Transverse colon (tissue), 4 donors: ENCODE measurements at places on chromosomes 11 and 22. TPM values are rescaled to one million over a fixed set of nuclear protein-coding genes. Genes with fewer than 3 reads are reported as not detected.

The CSF2RB gene
- total RNA-seq: 9.2 TPM

The NXPE4 gene
- 184 TPM for total RNA-seq

The CTR9 gene
- total RNA-seq: 21.3 TPM

The OOSP4A gene
- total RNA-seq: not detected

The MAPK8IP1 gene
- 1.9 TPM for total RNA-seq

The RASGRP2 gene
- 12.1 TPM for total RNA-seq

The OR52I2 gene
- total RNA-seq: not detected

The E2F8 gene
- total RNA-seq: 1.2 TPM

The OR51I1 gene
- not detected for total RNA-seq

The VPREB3 gene
- total RNA-seq: not detected

The SULT4A1 gene
- total RNA-seq: not detected
